ENCODE measurements at places on chromosomes 16 and 17.
A peak's percentile ranks its signal among the peaks of the same experiment; 100 is the strongest.

- no peak for DNase-seq
Measured at GRCh38 chr17:73357318-73357717, 45.5 kb upstream of the CDC42EP4 start.

GRCh38 chr17:74096456-74096855, 107.0 kb upstream of the RPL38 start:
- DNase-seq: no peak

GRCh38 chr17:28992185-28992584, 13.6 kb downstream of the SEZ6 start:
- no peak for DNase-seq

- DNase-seq: no peak
Measured at GRCh38 chr16:81316176-81316496, 1.4 kb downstream of the GAN start.

- no peak for DNase-seq
Measured at GRCh38 chr17:5630434-5630833, 46.1 kb upstream of the NLRP1 start.

DNA sequence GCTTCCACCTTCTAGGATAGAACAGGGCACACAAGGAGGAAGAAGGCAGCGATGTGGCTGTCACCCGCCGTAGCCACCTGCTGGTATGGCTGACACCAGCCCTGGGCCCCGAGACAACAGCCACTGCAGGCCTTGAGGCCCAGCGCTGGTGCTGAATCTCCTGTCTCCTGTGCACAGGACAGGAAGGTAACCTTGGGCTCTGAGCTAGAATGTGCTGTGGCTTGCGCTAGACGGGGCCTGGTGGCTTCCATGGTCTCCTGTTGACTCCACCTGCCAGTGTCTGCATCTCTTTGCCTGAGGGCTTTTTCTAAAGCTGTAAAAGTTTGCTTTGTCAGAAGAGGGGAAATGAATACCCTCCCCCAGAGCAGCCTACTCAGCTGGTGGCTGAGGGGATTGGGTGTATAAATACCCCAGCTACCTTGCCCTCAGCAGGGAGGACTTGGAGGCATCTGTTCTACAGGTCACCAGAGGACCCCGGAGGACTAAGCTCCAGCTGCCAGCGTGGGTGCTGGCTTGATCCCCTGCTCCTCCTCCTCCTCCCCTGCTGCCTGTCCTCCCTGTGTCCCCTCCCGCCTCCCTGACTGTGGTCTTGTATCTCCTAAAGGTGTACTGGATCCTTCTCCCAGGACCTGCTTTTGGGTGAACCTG, 76.1 kb upstream of the SDK2 start:
- DNase-seq: peak; percentile 43

DNA sequence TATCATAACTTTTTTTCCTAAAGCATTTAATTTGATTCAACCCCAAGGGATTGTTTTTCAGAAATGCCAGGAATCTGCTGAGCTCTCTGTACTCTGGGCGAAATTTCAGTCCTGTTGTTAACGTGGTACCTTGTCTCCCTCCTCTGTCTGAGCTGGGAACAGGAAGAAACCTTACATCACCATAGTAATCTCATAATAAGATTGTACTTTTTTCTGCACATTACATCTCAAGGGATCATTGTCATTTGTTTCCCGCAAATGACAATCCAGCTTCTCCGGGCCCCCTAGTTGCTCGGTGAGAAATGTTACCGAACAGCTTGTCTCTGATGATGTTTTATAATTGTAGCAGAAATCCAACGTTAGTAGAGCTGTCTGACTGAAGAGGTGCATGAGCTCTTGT, 152.7 kb upstream of the ERCC4 start:
- DNase-seq: no peak

GRCh38 chr17:69869667-69870066, 205.4 kb upstream of the KCNJ16 start:
- no peak for DNase-seq

- no peak for DNase-seq
Measured at GRCh38 chr16:17564856-17565255, 94.1 kb upstream of the XYLT1 start.

- DNase-seq: no peak
Measured at GRCh38 chr16:50244504-50245416, 21.6 kb upstream of the ADCY7 start.

DNA sequence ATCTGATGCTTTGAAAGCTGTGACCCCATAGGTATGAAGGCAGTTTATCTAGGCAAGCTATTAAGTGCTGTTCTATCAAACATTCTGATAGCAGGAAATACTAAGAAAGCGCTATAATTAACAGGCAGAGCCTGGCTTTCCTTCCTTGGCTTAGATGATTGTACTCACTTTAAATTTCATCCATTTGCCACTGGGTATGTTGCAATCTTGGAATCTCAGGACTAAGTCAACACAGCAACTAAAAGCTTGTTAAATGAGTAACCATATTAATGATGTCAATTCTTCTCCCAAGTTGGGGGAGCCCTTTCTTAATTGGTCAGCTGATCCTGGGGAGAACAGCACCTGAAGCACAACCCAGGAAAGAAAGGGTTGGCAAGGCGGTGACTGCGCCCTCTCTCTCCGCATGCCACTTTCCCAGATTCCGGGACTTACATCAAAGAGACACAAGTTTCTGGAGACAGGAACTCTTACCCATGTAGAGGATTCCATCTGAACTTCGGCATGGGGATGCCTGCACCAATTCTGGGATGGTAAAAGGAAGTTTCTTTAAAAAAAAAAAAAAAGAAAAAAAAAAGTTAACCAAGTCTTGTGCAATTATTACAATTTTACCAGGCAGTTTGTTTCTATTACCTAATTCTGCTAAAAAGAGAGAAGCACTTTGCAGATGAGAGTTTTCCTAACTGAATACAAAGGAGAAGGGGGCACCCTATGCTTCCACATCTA, 54.4 kb upstream of the ICAM2 start:
- no peak for DNase-seq

- DNase-seq: no peak
Measured at GRCh38 chr17:15913826-15914225, 31.1 kb upstream of the ADORA2B start.

DNA sequence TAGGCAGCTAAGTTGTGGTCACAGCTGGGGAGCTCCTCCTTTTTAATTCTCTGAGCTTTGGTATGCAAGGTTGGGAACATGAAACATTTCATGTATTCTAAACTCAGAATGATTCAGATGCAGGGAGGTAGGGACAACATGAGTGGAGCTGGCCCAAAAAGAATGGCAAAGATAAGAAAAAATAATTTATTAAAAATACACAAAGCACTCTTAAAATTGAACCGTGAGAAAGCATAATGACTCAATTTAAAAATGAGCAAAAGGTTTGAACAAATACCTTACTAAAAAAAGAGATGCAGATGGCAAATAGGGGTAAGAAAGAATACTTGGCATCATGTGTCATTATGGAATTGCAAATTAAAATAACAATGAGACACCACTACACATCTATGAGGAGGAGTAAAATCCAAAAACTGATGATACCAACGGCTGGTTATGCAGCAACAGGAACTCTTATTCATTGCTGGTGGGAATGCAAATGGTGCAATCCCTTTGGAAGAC, 175.6 kb upstream of the IRX3 start:
- DNase-seq: no peak

- no peak for DNase-seq
Measured at GRCh38 chr17:8125947-8126490, 2.1 kb upstream of the HES7 start.

DNA sequence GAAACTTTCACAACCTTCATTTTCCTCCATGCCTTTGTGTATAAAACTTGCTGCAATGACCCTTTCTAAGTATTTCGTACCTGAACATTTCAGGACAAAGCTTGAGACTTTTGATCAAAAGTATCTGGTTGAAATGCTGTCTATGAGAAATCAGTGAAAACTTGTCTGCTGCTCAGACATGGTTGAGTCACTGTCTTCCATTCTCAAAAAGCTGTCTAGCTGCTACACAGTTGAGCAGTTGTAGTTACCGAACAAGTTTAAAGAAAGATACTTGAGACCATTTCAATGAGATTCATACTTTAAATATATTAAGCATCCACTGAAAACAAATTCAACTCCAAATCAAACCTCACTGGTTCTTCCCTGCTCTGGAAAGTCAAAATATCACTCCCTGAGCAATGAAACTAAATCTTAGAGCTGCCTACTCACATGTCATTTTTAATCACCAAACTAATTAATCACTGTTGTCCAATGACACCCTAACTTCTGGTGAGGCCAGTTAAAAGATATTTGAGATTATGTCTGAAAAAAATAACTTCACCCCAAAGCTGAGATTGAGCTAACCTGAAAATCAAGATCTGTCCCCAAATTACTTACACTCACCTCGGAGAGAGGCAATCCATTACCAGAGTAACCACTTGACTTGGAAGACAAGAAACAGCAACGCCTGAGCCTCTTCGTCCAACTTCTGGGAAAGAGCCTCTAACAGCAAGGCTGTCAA, 488 bp downstream of the TMEM100 start:
- DNase-seq: no peak

DNA sequence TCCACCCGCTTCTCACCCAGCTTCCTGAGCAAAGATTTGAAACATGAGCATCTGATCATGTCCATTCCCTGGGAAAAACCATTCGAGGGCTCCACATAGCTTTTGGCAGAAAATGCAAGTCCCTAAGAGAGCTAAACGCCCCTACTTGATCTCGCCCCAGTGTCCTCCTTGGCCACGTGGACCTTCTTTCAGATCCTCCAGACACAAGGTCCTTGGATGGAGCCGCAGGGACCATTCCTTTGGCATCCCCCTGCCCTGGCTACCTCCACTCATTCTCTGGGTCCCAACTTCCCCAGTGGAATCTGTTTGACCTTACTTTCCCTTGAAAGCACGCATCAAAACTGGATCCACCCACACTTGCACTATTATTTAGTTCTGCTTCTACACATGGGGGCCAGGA, 146.5 kb downstream of the SDK2 start:
- DNase-seq: no peak

DNA sequence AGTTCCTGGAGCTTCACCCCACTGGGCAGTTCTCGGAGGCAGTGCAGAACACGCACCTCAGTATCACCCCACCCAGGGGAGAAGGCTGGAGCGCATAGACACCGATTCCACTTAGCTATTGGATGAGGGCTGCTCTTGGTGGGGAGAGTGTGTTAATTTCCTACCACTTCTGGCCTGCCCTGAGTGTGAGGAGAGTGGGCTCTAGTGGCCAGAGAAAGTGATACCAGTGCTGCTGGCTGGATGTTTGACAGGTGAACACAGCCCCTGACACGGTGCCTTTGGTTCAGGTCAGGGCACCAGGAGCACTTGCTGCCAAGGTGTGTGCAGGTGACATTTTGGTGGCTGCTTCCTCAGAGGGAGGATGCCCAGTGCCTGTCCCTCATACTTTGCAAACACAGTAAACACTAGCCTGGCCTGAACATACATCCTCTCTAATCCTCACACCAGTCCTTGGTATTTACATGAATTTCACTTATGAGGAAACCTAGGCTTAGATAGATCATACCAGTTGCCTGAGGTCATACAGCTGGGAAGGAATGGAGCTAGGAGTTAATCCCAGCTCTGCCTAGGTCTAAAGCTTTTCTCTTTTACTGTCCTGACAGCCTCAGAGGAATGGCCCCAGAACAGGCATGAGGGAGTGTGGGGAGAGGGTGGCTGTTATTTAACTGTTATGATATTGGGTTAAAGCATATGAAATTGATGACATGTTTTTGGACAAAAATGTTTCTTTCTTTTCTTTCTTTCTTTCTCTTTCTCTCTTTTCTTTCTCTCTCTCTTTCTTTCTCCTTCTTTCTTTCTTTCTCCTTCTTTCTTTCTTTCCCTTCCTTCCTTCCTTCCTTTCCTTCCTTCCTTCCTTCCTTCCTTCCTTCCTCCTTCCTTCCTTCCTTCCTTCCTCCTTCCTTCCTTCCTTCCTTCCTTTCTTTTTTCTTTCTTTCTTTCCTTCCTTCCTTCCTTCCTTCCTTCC, 21.0 kb upstream of the ITGAX start:
- peak; percentile 42 for DNase-seq

- DNase-seq: no peak
Measured at GRCh38 chr16:11580451-11581086, 6.2 kb downstream of the LITAF start.

GRCh38 chr16:10964891-10965326, 20.5 kb downstream of the CLEC16A start:
- peak; percentile 93 for DNase-seq

GRCh38 chr16:89383095-89384003, 107.0 kb downstream of the ANKRD11 start:
- DNase-seq: no peak

DNA sequence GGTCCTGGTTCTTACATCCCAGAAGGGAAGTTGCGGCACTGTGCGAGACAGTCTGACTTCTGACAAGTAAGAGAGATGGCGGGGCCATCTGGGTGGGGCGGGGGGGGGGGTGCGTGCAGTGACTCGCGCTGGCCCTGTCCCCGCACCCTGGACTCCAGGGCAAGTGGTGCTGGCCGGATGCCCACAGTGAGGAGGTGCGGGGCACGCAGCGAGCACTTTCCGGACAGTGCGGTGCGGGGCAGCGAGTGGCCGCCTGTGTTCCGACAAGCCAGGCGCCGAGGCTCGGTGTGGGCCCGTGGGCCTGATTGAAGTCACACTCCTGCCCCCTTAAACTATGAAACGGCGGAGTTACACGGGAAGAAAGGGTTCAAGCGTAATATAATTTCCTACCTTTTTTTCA, 106.4 kb downstream of the BANP start:
- DNase-seq: no peak

DNA sequence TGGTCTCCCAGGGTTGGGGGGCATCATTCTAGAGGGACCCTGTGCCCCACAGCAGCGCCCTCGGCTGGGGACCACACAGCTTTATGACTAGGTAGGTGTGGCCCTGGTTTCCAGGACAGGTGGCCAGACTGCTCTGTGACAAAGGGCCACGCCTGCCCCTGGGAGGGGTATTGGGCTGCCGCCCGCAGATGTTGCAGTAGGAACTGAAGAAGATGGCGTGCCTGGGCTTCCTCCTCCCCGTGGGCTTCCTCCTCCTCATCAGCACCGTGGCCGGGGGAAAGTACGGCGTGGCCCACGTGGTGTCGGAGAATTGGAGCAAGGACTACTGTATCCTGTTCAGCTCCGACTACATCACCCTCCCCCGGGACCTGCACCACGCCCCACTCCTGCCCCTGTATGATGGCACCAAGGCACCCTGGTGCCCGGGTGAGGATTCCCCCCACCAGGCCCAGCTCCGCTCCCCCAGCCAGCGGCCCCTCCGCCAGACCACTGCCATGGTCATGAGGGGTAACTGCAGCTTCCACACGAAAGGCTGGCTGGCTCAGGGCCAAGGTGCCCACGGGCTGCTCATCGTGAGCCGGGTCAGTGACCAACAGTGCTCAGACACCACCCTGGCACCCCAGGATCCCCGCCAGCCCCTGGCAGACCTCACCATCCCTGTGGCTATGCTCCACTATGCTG, at the start of gene SPPL2C:
Gene SPPL2C (plus strand): TSS at position 187 of the 681 bp plus-strand sequence. CDS start 26 bp downstream, at position 213.
- no peak for DNase-seq
